ENCODE measurements at places on chromosomes 16 and 17.

GRCh38 chr16:86966777-86967176 is 350.4 kb downstream of the C16orf95 start:
- DNase-seq, result no peak

DNA sequence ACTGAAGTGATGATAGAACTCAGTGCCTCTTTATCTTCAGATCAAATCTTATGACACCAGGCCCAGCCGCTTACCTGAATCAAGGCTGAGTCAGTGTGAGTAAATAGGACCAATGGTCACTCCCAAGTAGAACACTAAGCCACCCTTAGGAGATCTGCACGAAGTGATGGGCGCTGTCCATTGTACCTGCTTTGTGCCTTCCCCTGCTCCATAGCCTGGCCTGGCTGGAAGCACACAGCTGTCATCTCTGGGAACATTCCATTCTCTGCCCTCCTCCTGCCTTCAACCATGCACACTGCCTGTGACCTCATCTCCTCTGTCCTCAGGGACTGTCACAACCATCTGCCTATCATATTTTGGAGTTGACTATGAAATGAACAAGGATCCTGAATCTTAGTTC is 279.5 kb upstream of the ASIC2 start:
- DNase-seq, result no peak

DNA sequence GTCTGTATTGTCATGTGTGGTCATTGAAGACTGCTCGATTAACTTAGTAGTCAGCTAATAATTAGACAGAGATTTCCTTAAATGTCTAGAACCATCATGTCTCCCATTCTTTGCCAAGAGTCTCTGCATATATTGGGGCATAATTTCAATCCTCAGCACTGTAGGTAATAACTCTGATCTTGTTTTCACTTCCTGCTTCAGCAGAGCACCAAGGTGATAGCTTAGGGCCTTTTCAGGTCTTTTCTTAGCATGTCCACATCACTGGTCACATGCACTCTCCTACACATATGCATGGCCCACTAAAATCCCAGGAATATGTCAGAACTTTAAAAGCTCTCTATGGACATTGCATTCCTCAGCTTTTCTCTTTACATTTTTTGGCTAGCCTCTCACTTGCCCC is 110.3 kb upstream of the NACA2 start:
- DNase-seq, result no peak

- DNase-seq, result no peak
These were observed 6.7 kb downstream of the SYNGR2 start for GRCh38 chr17:78174870-78175642.

GRCh38 chr16:72811188-72811720 is 236.7 kb downstream of the ZFHX3 start:
- no peak for DNase-seq

DNA sequence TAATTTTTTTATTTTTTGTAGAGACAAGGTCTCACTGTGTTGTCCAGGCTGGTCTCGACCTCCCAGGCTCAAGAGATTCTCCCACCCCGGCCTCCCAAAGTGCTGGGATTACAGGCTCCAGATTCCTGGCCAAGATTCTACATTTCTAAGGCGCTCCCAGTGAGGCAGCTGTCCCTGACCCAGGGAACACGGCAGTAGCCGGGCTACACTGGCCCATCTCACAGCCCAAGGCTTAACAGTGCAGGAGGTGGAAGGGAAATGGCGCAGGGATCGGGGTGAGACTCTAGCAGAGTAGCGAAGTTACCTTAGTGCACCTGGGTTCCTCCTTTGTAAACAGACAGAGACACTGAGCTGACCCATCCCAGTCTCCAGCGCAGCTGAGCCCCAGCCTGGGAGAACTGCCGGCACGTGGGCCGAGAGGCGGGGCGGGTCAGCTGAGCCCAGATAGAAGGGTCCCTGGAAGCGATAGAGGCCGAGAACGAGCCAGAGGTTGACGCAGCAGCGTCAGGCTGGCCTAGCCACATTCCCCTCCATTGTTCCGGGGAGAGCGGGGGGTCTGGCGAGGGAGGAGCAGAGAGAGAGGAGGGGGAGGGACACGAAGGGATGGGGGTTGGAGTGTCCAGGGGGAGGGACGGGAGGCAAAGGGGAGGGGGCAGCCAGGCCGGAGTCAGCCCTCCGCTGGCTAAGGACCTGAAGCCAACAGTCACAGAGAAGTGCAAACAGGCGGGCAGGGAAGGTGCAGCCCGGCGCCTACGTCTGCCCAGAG is 2.5 kb downstream of the CARHSP1 start:
- no peak for DNase-seq

- DNase-seq, result no peak
These were observed 125.9 kb downstream of the OR1D5 start for GRCh38 chr17:2937331-2938003.

DNA sequence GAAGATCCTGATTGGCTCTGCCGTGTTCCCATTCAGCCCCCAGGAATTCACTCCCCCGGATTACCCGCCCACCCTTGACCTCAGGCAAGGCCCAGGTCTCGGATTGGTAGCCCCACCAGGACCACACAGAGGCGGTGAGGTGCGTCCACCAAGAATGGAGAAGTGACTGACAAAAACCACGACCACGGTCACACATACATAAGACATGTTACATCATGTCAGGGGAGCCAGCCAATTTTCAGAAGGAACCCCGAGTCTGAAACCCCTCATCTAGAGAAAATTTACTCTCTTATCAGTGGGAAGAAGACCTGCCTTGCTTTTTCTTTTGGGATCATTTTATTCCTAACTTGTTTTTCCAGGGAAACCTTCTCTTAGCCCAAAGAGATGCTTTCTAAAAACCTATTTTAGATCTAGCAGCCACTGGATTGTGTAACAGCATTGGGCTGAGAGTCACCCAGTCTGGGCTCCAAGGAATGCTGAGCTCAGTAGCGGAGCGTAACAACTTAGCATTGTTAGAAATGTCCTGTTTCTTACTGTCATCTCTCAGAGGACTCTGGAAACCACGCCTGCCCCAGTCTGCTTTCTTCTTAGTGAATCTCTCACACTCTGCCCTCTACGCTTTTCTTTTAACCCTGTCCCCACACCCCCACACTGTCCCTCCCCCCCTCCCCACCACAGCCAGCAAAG is 164.1 kb downstream of the CMIP start:
- DNase-seq, result no peak

DNA sequence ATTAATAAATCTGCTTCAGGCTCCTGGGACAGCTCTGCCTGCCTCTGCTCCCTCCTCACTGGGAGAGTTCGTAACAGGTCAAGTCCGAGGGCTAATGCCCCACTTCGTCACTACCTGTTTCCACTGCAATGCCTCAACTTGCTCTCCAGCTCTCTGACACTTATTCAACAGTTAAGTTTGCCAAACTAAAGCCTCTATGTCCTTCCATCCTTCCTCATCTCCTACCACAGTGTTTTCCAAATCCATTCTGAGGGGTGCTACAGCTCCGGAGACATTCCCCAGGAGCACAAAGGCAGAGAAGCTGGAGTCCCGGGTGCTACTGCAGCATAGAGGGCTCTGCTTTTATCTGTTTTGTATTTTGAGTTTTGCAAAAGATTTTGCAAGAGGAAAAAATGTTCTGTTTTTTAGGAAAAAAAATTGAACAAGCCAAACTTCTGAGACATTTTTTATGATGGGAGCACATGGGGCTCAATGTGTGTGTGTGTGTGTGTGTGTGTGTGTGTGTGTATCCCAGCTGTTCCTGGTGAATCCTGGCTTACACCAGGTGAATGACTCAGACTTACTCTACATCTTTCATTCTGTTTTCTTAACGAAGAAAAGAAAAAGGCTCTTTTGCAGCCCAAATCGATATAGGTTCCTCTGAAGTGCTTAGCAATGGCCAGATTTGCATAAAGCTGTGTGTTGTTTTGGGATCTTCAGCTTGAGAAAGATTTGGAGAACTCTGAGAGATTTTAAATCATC is 46.1 kb upstream of the MYOCD start:
- DNase-seq, result no peak

DNA sequence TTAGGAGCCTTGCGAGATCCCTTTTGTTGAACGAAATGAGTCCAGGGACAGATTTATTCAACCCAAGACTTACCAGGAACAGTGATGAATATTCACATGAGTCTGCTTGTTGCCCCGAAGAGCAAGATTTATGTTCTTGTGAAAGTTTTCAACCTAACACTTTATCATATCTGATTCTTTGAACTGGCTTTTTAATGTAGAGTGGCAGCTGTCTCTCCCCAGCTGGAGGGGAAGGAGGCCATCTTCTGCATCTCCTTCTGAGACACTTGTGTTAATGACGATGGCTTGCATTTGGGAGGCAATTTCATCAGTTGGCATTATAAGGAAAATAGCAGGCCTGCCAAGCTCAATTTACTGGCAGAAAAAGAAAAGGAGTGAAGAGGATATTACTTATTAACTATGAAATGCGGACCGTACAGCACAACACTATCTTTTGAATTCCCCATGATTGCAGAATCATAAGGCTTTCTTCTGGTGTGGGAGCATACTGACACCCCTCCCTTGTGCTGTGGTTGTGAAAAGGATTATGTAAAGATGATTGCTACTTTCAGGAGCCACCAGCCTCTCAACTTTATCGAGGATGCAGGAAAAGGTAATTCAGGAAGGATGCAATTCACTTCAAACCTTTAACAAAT is 35.7 kb downstream of the SMARCE1 start:
- no peak for DNase-seq

DNA sequence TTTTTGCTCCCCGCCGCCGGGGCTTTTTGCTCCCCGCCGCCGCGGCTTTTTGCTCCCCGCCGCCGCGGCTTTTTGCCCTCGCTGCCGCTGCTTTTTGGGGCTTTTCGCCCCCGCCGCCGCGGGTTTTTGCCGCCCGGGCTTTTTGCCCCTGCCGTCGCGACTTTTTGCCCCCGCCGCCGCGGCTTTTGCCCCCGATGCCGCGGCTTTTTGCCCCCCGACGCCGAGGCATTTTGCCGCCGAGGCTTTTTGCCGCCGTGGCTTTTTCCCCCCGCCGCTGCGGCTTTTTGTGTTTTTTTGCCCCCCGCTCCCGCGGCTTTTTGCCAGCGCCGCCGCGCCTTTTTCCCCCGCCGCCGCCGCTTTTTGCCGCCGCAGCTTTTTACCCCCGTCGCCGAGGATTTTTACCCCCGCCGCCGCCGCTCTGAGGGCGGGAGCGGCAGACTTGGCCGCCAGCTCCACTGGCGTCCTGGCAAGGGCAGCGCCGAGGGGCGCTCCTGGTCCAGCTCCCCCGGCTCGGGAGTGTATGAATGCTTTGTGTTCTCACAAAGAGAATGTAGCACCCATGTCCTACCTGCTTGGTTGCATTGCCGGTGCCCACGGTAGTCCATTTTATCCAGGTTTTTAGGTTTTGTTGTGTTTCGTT is 151.7 kb downstream of the KCNJ18 start:
- no peak for DNase-seq

Measured in stimulated activated CD4-positive, alpha-beta T cell treated with anti-CD3 and anti-CD28 coated beads, TNF-alpha, amount 100 ng/mL, for 4 hours (primary cell).